Activated gamma-delta T cell treated with Interleukin-2 at 50 U/mL for 16 hours (primary cell): ENCODE measurements at places on chromosomes 11 and 22.
A peak's percentile ranks its signal among the peaks of the same experiment; 100 is the strongest.

DNA sequence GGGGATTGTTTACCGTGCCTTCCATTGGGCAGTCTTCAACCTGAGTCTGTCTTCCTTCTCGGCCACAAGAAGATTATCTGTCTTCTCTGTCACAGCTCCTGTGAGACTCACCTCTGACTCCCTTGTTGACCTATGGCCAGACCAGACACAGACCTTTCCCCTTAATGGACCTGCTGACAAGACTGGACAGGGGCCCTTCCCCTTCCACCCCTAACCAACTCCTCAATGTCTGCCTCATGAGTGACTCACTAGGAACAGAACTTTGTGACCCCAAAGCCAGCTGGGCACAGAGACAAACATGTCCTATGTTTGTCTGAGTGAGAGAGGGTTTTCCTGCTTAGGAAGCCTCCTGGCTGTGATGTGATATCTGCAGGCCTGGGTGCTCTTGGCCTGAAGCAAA is 405.0 kb downstream of the BRD1 start:
- DNase-seq, result no peak

- DNase-seq, result no peak
These were observed 114.9 kb upstream of the E2F8 start for GRCh38 chr11:19355601-19356000.

DNA sequence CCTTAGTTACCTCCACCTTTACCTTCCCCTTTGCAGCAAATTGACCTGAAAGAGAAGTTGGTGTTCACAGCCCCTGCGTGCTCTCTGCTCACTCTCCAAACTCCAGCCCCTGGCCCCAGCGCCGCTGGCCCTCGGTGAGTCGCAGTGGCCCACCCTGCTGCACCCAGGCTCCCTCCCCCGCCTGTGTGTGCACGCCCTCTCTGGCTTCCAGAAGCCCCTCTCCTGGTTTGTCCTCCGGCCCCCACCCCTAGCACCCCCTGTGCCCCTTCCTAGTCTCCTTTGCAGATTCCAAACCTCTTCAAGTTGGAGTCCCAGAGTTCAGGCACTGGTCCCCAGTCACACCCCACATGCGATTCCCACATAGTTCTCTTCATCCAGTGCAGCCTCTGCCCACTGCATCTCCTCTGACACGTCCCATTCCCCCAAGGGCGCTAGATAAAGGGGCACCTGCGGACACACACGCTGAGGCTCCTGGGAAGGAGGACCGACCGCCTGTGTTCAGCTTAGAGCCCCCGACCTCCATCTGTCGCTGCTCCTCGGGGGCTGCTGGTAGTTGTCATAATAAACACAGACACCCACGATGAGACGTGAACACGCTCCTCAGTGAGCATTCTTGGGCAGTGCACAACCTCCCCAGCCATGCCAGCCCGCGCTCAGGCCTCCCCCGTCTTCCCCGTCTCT is 1.5 kb upstream of the PHRF1 start:
- no peak for DNase-seq

GRCh38 chr11:19394525-19395016 is 153.8 kb upstream of the E2F8 start:
- DNase-seq, result no peak

DNA sequence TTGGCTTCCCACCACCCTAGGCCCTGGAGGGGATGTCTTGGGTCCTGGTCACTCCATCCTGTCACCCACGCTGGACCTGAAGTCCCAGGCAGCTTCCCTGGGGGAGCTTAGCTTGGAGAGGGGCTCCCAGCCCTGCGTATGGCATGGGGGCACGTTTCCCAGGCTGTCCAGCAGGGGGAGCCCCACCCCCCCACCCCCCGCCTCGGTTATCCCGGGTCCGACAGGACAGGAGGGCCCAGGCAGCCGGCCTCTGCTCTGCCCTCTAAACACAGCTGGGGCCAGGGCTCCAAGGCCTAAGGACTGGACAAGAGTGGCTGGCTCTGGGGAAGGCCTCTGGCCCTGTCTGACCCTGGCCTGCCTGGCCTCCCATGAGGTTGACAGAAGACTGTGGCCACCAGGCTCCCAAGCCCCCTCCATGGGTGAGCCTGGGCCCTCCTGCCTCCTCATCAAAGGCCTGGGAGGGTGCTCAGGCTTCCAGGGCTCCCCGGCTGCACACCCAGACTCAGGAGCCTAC is 104.8 kb downstream of the NECTIN1 start:
- DNase-seq, result no peak

DNA sequence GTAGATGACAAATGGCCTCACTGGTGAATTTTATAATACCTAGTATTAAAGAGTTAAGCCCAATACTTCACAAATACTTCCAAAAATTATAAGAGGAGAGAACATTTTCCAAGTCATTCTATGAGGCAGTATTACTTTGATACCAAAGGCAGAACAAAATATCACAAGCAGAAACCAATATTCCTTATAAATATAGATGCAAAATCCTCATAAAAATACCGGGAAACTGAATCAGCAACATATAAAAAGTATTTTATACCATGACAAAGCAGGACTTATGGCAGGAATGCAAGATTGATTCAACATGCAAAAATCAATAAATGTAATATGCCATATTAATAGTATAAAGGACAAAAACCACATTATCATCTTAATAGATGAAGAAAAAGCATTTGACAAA is 22.1 kb upstream of the AMPD3 start:
- DNase-seq, result no peak

DNA sequence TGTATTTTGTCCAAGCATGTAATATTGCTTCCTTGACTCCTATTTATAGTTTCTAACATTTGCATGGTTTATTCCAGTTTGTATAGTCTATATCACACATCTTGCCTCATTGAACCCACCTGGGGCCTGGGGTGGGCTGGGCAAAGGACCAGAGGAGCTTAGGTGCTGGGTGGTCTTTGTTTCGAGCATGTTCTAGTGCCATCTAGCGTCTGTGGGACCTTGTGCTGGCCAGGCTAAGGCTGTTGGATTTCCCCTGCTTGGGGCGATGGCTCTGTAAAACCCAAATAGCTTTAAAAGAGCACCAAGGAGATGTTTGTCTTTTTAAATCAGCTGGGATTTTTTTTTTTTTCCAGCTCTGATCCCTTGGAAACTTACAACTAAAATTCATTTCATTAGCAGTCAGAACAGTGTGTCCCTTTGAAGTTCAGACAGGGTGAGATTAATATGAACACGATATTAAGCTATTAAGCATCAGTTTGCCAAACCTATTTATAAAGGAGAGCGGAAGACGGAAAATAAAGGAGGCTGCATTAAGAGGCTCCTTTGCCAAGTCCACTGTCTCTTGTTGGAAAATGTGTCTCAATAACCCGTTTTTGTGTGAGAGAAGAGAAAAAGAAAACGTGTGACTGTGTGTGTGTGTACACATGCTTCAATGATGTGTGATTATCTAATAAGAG is 157.4 kb downstream of the COMMD9 start:
- DNase-seq, result no peak

GRCh38 chr11:13682212-13682611 is 13.7 kb downstream of the FAR1 start:
- DNase-seq, result no peak

- no peak for DNase-seq
These were observed 6.5 kb upstream of the CERK start for GRCh38 chr22:46744581-46744980.

GRCh38 chr11:8381871-8382396 is 118.3 kb upstream of the LMO1 start:
- no peak for DNase-seq

GRCh38 chr11:57444362-57445121 is 15.8 kb upstream of the RTN4RL2 start:
- DNase-seq, result no peak

DNA sequence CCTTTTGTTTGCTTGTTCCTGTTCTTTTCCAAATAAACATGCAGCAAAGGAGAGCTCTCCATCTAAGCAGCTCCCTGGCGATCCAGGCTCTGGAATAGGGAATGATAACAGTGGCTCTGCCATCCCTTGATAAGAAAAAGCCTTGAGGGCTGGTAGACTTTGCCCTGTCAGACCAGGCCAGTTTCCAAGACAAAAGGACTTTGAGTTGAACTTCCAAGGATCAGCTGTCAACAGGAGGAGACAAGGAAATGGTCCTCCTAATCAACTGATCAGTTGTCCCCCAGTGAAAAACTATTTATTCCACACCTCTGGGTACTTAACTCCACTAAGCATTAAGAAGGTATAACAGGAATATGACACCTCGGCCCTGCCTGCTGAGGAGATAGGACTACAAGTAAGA is 127.8 kb downstream of the PARVA start:
- no peak for DNase-seq

- no peak for DNase-seq
These were observed 91.9 kb upstream of the TMEM45B start for GRCh38 chr11:129723761-129724162.

GRCh38 chr11:34167961-34168360 is 62.5 kb downstream of the NAT10 start:
- DNase-seq, result no peak

DNA sequence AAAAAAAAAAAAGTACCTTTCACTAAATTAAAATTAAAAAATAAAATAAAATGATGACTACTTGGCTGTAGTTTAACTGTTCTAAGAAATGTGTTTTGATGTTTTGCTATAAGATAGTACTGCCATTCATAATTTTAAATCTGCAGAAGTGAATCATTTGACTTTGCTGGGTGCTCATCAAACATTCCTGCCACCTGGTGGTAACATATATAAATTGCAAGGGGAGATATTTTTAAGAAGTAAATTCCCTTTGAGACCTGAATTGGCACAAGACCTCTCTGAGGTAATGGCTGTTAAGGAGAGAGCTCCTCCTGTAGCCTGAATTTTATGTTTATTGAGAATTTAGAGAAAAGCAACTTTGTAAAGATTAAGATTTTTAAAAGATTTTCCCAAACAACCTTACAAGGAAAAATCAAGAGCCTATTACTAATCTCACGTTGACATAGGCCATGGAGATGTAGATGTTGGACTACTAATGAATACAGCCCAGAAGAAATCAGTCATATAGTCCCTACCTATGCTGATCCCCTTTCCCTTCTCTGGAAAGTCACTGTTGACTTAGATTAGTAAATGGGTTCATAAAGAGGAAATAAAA is 11.9 kb upstream of the NARS2 start:
- no peak for DNase-seq

DNA sequence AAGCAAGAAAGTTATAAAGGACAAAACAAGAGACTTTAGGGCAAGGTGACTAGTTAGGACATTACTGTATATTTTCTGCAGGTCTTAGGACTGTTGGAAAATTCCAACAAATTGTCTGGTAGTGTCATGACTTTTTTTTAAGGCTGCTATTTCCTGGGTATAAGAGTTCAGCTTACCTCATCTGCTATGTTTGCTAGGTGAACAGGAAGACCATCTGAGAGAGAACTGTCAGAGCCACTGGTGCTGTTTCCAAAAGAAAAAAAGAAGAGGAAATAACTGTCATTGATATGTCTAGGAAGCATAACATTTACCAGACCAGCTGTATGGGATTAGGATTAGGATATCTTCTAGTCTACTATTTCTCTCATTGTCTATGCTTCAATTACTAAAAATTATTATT is 26.3 kb upstream of the MTCH2 start:
- DNase-seq, result no peak

GRCh38 chr11:94849839-94850238 is 81.7 kb downstream of the AMOTL1 start:
- DNase-seq, result no peak

DNA sequence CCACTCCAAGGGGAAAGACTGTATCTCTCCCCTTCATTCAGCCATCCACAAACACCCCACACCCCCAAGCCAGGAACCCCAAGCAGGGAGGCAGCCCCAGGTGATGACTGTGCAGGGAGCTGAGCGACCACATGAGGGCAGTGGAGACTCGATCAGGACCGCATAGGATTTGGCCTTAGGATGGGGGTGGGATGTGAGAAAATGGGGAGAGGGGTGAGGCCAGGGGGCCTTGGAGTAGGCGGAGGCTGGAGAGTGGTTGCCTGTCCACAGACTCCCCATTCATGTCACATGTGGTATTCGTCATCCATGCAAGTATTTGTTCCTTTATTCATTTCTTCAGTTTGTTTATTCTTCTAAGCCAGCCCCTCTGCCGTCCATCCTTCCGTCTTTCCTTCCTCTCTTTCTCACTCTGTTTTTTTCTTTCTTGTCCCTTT is 2.7 kb upstream of the RHOD start:
- DNase-seq, result peak; percentile 17

- DNase-seq, result no peak
These were observed 8.6 kb upstream of the TRIM29 start for GRCh38 chr11:120146413-120147093.

- DNase-seq, result no peak
These were observed 417.6 kb downstream of the AASDHPPT start for GRCh38 chr11:106495046-106495445.

DNA sequence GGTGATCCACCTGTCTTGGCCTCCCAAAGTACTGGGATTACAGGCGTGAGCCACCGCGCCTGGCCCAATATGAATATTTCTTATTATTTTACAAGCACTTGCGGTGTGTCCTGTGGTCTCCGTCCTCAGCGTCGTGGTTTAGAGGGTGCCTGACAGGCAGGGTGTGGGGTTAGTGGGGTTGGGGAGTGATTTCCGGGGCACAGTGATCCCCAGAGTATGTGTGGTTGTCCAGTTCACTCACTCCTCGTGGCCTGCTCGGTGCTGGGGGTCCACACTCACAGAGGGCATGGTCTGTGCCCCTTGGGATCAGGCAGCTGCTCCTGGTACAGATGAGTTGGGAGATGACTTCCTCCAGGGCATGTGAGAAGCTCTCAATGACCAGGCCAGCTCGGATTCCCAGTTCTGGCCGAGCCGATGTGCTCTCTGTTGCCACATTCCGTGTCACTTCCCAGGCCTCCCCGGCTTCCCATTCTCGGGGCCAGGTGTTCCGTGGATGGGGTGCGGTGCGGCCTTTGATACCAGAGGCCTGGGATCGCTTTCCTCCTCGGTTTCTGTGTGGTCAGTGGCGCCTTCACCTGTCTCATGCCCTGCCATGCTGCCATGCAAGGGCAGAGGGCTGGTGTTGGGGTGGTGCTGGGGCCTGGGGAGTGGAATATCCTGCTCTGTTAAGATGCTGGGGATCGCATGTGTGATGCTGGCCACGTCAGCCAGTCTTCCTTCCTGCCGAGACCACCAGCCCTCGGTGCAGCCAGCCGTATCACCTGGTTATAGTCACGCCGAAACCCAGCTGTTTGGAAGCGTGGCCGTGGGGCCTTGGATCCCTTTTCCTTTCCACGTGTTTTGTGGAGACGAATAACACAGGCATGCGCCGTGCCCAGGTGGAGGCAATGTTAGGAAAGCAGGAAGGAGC is 39.6 kb downstream of the PARVB start:
- DNase-seq, result no peak

DNA sequence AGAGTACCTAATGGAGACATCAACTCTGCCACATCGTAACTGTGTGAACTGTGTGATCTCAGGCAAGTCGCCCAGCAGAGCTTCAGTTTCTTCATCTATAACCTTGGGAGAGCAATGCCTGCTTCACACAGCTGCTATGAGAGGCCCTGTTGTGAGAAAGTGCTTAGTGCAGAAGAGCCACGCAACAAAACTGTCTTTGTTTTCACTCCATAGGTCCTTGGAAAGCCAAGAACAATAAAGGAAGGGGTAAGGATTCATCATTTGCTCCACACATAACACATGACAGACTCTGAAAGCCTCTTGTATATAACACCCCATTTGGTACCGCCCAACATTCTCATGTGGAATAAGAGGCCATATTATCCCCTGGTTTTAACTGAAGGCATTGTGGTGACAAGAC is 231.9 kb upstream of the ISX start:
- no peak for DNase-seq
